ENCODE measurements at places on chromosomes 13 and 19.

DNA sequence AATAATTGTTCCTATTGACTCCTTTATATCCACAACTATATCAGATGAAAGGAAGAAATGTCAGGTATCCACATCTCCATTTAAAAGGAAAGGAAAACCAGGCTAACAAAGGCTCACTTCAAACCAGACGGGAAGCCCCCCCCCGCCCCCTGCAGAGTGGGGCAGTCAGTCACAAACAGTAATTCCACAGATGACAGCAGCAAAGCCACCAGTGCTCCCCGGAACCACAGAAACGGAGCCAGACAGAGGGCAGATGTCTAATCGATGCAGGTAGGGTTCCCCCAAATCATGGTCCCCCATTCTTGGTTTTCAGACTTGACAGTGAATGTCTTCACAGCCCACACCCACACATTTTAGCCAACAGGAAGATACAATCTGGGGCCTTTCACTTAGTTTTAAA is 100.8 kb downstream of the STK24 start:
- DNase-seq, result no peak

- DNase-seq, result no peak
These were observed 3.3 kb upstream of the CEACAM7 start for GRCh38 chr19:41691268-41691970.

DNA sequence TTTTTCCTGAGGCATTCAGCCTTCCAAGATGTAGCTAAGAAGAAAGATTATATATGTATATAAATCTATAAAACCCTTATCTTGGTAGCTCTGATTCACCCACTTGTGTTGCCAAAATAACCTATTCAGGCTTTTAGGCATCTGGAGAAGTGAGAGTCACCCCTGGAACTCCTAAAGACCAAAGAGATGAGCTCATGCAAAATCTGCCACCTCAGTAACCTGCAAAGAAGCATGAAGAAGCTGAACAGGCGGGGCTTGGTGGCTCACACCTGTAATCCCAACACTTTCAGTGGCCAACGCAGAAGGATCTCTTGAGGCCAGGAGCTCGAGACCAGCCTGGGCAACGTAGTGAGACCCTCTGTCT is 393.7 kb downstream of the FOXO1 start:
- no peak for DNase-seq

DNA sequence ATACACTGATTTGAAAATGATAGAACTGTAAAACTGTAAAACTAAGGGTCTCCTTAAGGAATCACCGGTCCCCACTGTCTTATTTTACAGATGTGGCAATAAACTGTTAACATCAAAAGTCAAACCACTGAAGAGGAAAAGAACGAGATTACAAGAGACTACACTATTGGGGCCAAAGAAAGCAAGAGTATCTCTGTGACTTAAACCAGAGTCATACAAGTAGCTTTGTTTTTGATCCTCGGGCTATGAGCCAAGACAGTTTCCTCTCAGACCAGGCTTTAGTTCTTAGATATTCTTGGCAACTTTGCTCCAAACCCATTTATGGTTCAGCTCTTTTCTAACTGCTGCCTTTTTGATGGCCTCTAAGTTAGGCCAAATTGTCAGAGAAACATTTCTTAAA is 113.8 kb downstream of the TBC1D4 start:
- DNase-seq, result no peak

GRCh38 chr19:41264581-41265394 is 616 bp downstream of the HNRNPUL1 start:
- peak; percentile 40 for DNase-seq

Measured in NCI-H2171 treated with DMSO at 0.1 percent for 48 hours (cell line).